Right ventricle myocardium superior (tissue), 1 donor: ENCODE measurements at places on chromosomes 3 and 15.

DNA sequence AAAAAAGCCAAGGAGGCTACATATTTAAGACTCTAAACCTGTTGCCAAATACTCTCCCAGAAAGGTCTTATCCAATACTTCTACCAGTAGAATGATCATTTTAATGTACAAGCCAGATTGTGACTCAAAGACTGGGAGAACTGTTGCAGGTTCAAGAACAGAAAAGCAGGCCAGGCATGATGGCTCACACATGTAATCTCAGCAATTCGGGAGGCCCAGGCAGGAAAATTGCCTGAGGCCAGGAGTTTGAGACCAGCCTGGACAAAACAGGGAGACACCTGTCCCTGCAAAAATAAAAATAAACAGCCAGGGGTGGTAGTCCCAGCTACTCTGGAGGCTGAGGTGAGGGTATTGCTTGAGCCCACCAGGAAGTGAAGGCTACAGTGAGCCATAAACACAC, 17.8 kb upstream of the THUMPD3 start:
- DNase-seq, result no peak

DNA sequence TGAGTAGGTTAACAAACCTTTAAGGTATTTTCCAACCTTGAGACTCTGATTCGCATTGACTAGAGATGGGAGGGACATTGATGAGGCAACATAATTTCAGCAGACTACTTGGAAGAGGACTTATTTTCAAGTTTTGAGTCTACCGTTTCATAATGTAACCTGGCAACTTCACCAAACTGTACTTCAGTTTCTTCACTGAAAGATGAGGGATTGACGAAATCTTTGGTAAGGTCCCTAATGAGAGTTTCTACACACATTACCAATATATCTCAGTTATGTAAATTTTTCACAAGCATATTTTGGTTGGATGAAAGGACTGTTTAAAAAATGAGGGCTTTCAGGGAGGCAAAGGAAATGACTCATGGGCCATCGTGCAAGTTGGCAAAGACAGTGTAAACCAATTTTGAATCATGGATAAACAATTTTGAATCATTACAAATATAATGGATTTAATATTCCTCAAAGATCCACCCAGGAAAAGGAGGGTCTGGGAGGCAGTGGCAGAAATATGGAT, 28.7 kb upstream of the SEMA6D start:
- no peak for DNase-seq

DNA sequence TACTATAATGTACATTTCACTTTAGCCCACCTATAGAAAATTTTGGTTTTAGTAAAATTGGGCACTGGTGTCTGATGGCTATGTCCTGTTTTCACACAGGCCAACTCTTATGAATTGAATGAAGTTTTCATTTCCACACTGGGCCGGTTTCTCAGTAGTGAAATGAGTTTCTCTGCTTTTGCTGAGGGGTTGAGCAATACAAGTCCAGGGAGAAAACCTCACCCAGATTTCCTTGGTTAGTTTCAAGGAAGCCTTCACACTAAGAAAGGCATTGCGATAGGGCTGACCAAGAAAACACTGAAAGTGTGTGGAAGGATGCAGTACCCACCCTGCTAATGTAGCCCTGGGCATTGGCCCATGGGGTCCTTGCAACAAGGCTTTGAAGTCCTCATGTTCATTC, 331.5 kb upstream of the CFAP20DC start:
- no peak for DNase-seq

DNA sequence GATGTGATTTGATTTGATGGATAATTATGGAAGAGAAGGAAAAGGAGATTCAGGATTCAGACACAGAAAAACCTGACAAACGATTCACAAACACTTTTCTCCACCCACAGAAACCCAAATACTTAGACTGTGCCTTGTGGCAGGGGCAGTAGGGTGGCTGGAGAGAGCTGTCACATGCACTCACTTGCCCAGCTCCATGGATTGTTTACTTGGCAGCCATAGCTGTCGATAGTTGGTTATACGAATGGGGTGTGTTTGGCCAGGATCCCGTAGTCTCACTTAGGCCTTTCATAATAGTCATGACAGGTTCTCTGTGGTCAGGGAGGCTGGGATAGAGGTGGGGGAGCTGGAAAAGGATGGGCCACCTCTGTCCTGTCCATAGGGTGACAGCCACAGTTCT, 76.9 kb downstream of the CACNA1D start:
- no peak for DNase-seq

- no peak for DNase-seq
These were observed 629.2 kb upstream of the AGTR1 start for GRCh38 chr3:148068466-148068865.

GRCh38 chr3:46479021-46479420, 14.3 kb upstream of the LTF start:
- no peak for DNase-seq

DNA sequence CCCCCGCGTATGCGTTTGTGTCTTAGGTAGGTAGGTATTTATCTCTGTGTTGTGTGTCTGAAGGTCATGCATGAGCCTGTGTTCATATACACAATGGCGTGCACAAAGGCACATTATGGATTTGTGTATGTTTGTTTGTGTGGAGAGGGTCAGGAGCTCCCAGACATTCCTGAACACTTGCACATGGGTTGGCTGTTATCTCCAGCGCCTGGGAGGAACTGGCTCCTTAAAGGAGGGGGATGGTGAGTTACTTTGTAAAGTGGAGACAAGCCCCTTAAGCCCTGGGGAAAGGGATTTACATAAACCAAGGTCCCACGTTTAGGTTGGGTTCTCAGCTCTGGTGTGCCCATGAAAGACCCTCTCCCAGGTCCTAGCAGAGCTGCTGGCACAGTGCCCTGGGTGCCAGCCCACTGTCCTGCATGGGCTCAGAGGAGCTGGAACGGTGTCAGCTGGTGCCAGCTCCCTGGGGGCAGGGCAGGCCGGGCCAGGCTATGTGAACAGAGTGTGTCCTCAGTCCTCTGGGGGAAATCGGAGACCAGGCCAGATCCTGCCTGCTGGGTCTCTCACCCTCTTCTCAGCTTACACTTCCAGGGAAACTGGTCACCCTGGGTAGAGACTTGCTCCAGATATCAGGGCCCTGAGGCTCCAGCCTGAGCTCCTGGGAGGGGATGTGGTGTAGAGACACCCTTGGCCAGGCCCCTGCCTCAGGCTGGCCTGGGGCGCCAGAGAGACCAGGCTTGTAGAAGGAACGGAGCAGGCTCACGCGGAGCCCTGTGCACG, 25.1 kb downstream of the SNX33 start:
- DNase-seq, result peak; percentile 66

GRCh38 chr3:127697551-127698240, 24.9 kb downstream of the ABTB1 start:
- DNase-seq, result peak; percentile 93

GRCh38 chr3:161412123-161412522, 40.8 kb upstream of the SPTSSB start:
- no peak for DNase-seq
